ENCODE measurements at places on chromosomes 3 and 15. TPM values are rescaled to one million over a fixed set of nuclear protein-coding genes. Genes with fewer than 3 reads are reported as not detected.

GRCh38 chr15:28984421-28985315 is 98.9 kb downstream of the APBA2 start:
- H3K4me1 ChIP-seq, result no peaks in the 10 kb centered on the region
- no peak overlapping the region for H3K27ac ChIP-seq
- no peaks in the 10 kb centered on the region for H3K36me3 ChIP-seq
- H3K4me3 ChIP-seq, result no peak overlapping the region
- DNase-seq, result peak; percentile 17

DNA sequence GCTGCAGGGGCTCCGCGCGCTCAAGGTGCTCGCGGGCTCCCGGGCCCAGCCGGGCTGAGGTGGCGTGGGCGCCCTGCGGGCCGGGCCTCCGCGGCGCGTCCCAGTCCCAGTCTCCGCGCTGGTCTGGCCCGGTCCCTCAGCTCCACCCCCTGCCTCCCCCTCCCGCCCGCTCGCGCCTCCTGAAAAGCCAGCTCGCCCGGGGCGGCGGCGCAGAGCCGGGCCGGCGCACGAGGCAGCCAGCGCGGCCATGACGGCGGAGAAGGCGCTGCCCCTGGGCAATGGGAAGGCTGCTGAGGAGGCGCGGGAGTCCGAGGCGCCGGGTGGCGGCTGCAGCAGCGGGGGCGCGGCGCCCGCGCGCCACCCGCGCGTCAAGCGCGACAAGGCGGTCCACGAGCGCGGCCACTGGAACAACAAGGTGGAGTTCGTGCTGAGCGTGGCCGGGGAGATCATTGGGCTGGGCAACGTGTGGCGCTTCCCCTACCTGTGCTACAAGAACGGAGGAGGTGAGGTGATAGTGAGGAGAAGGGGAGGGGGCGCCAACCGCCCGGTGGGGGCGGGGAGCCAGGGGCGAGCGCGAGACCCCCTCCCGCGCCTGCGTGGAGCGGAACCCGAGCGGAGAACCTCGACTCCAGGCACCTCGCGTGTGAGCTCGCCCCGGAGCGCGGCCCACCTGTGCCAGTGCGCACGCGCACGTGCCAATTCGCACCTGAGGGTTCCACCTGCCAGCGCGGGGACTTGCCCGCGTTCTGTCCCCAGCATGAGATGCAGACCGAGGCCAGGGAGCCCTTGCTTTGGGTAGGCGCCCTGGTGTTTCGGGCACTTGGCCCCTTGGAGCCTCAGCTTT is at the start of gene SLC6A11:
Gene SLC6A11, plus strand, starts transcription at position 210 of the 844 bp plus-strand sequence. Its CDS starts 38 bp downstream, at position 248.
- H3K4me3 ChIP-seq, result peak within 1 kb of the TSS; percentile 52
- no peaks in the 10 kb centered on the region for H3K36me3 ChIP-seq
- no peak within 1 kb of the TSS for H3K27ac ChIP-seq
- H3K4me1 ChIP-seq, result peaks cover 4% of the 10 kb centered on the region
- DNase-seq, result no peak

DNA sequence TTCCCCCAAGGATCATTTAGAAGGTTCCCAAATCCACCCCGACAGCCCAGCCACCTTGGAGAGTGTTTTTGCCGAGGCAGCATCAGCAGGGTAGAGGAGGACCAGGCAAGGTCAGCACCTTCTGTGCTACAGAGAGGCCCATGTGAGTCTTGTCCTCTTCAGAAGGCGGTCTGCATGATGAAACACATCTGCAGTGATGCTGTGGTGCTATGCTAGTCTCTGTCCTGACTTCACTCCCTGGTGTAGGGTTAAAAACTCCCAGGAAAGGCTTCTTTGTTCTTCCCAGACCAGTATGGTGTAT is 87.9 kb downstream of the ITPR1 start:
- DNase-seq, result no peak
- H3K4me1 ChIP-seq, result no peaks in the 10 kb centered on the region
- H3K4me3 ChIP-seq, result no peak overlapping the region
- no peaks in the 10 kb centered on the region for H3K36me3 ChIP-seq
- H3K27ac ChIP-seq, result peak overlapping the region; percentile 56

GRCh38 chr15:43872416-43873020 is 45.7 kb downstream of the WDR76 start:
- H3K4me1 ChIP-seq, result no peaks in the 10 kb centered on the region
- no peaks in the 10 kb centered on the region for H3K27me3 ChIP-seq
- DNase-seq, result no peak
- no peak overlapping the region for H3K4me3 ChIP-seq

GRCh38 chr3:120202363-120202762 is 82.7 kb downstream of the GPR156 start:
- H3K4me3 ChIP-seq, result no peak overlapping the region
- no peaks in the 10 kb centered on the region for H3K27me3 ChIP-seq
- no peaks in the 10 kb centered on the region for H3K36me3 ChIP-seq
- H3K27ac ChIP-seq, result no peak overlapping the region

DNA sequence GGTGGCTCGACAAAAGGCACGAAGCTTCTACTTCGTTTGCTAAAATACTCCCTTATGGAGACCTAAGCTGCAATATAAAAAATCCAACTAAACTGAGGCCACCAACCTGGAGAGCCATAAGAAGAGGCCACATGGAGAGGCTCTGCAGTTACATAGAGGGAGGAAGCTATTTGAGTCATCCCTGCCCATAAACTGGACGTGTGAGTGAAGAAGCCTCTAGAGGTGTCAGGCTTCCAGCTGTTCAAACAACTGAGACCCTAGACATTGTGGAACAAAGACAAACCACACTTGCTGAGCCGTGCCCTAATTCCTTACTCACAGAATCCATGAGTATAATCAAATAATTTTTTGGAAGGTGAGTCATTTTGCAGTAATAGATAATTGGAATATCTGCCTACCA is 50.2 kb upstream of the GMNC start:
- no peaks in the 10 kb centered on the region for H3K4me1 ChIP-seq
- no peak overlapping the region for H3K4me3 ChIP-seq
- H3K36me3 ChIP-seq, result no peaks in the 10 kb centered on the region
- H3K27me3 ChIP-seq, result no peaks in the 10 kb centered on the region
- DNase-seq, result no peak

- H3K27me3 ChIP-seq, result no peaks in the 10 kb centered on the region
- H3K27ac ChIP-seq, result no peak overlapping the region
- DNase-seq, result no peak
- no peaks in the 10 kb centered on the region for H3K36me3 ChIP-seq
- no peaks in the 10 kb centered on the region for H3K4me1 ChIP-seq
- H3K4me3 ChIP-seq, result no peak overlapping the region
Observed at GRCh38 chr3:132164469-132165092, 129.8 kb upstream of the CPNE4 start.

- no peaks in the 10 kb centered on the region for H3K27me3 ChIP-seq
- H3K4me3 ChIP-seq, result no peak overlapping the region
- peak; percentile 75 for DNase-seq
Observed at GRCh38 chr15:90191794-90192509, 9.2 kb upstream of the SEMA4B start.

DNA sequence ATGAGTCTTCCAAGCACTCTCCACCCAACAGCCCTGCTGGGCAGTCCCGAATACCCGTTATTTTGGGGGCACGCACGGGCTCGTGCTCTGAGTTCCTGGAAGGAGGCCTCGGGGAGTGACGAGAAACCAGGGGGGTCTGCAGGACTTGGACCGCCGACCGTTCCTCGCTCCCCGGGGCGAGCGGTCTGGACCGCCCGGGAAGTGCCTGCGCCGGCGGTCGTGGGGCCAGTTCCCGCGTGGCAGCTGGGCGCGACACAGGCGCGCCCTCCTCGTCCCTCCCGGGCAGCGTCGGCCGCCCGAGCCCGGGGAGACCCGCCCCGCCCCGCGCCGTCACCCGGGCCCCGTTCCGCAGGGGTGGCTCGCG is 387 bp downstream of the GNB4 start:
- H3K27ac ChIP-seq, result peak overlapping the region; percentile 97
- peak overlapping the region; percentile 72 for H3K4me3 ChIP-seq
- no peaks in the 10 kb centered on the region for H3K27me3 ChIP-seq
- no peaks in the 10 kb centered on the region for H3K36me3 ChIP-seq
- no peak for DNase-seq

DNA sequence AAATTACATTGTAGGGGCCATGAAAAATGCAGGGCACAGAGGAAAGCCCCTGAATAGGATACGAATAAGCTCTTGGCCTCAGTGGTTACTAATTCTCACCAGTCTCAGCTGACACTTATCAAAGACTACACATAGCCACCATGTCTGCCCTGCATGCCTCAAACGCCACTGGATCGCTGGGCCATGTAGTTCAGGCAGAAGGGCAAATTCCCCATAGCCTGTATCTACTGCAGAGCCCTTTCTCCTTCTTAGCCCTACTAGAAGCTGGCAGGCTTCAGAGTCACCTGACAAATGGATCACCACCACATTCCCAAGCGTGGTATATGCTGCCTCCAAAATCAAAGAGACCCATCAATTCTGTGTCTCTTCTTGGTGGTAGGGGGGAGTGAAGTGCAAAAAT is 177.4 kb downstream of the MINAR1 start:
- H3K27me3 ChIP-seq, result no peaks in the 10 kb centered on the region
- no peak for DNase-seq
- no peaks in the 10 kb centered on the region for H3K36me3 ChIP-seq
- H3K27ac ChIP-seq, result no peak overlapping the region

DNA sequence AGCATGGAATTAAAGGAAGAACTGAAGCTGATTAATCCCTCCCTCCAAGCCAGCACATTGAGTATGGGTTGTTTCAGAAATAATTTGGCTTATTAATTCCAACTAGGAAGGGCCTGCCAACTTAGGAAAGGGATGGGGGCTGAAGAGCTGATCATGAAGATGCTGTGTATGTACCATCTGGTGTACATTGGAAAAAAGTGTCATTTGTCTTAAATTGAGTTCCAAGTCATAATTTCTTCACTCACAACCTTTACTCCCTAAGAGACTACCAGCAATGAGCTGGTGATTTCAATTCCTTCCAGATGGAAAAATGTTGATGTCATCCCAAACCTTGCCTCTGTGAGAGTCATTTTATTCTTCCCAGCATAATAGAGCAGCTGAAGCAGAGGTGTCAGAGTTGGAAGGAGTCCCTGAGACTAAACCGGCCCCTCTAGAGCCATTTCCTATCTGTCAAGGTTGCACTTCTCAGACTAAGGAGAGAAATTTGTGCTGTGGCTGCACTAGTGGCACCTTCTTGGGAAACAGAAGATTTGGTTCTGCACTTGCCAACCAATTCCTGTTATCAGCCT is 79.4 kb downstream of the GTPBP8 start:
- H3K36me3 ChIP-seq, result no peaks in the 10 kb centered on the region
- no peak for DNase-seq
- H3K4me3 ChIP-seq, result no peak overlapping the region

DNA sequence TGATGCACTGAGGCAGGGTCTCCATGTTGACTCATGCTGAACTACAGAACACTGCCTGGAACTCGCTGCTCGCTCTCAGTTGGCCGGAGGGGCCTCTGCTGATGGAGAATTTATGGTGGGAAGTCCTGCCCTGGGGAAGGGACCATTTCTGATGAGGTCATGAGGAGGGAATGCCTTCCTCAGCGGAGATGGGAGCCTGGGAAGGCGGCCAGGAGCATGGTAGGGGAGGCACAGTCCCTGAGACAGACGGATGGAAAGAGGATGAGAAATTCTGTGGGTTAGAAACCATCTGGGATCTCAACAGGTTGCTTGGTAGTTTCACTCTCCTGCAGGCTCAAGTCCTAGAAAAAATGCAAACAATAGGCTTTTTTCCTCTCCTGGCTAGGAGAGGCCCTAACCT is 56.8 kb upstream of the TPM1 start:
- H3K4me3 ChIP-seq, result no peak overlapping the region
- no peaks in the 10 kb centered on the region for H3K36me3 ChIP-seq
- H3K27ac ChIP-seq, result no peak overlapping the region
- DNase-seq, result no peak
- H3K27me3 ChIP-seq, result no peaks in the 10 kb centered on the region

GRCh38 chr3:133930341-133930933 is 34.8 kb upstream of the RAB6B start:
- no peaks in the 10 kb centered on the region for H3K27me3 ChIP-seq

DNA sequence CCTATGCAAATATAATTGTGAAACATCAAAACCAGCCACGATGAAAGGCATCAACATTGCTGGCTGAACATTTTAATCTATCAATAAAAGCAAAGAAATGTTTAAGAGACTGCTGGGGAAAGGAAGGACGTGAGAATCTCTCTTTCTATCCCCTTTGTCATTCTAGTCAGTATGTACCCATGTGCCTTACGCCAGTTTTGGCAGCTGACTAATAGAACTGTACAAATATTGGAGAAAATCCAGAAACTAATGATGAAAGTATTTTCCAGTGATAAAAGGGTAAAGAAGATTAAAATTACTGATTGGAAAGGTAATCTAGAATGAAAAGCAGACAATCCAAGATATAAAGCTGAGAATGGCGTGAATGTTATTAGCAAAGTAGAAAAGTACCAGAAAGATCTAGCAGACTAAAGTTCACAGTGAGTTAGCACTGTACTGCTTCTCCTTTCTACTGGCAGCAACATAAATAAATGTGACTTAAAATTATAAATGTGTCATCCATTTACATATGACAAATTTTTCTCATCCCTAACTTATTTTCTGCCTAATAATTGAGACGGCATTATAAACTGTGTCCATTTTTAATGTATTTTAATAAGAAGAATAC is 401.9 kb upstream of the CNTN4 start:
- H3K27ac ChIP-seq, result no peak overlapping the region
- no peak for DNase-seq
- H3K4me1 ChIP-seq, result no peaks in the 10 kb centered on the region
- H3K27me3 ChIP-seq, result no peaks in the 10 kb centered on the region
- no peak overlapping the region for H3K4me3 ChIP-seq
- no peaks in the 10 kb centered on the region for H3K36me3 ChIP-seq

GRCh38 chr3:17765819-17766472 is 23.5 kb upstream of the TBC1D5 start:
- H3K27me3 ChIP-seq, result no peaks in the 10 kb centered on the region
- DNase-seq, result no peak
- no peaks in the 10 kb centered on the region for H3K36me3 ChIP-seq
- no peaks in the 10 kb centered on the region for H3K4me1 ChIP-seq

DNA sequence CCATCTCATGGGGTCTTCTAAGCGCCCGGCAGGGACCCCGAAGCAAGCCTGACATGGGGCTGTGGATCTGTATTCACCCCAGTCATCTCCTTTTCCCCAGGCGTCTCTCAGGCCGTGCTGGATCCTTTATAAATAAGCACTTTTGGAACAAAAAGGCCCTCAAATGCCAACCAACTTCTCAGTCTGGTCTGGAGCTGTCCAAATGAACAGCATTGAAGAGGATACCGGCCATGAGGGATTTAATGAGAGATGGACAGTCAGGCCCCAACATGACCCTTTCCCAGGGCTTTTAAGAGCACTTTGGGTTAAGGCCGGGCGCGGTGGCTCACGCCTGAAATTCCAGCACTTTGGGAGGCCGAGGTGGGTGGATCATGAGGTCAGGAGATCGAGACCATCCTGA is 89.2 kb upstream of the SPATA12 start:
- DNase-seq, result no peak
- H3K36me3 ChIP-seq, result no peaks in the 10 kb centered on the region
- no peaks in the 10 kb centered on the region for H3K27me3 ChIP-seq
- H3K4me3 ChIP-seq, result no peak overlapping the region
- no peak overlapping the region for H3K27ac ChIP-seq

GRCh38 chr3:70766301-70766700 is 453.9 kb upstream of the MDFIC2 start:
- H3K27ac ChIP-seq, result no peak overlapping the region
- H3K4me3 ChIP-seq, result no peak overlapping the region
- H3K4me1 ChIP-seq, result no peaks in the 10 kb centered on the region
- H3K27me3 ChIP-seq, result no peaks in the 10 kb centered on the region
- no peak for DNase-seq

CAMKV gene
- 1.5 TPM for total RNA-seq

EFHB gene
- not detected for total RNA-seq

ROPN1 gene
- not detected for total RNA-seq

GASK1A gene
- total RNA-seq, result 20.5 TPM

MANF gene
- 34.2 TPM for total RNA-seq

TUSC7 gene
- not detected for total RNA-seq

SOX14 gene
- not detected for total RNA-seq

PDCD7 gene
- 26.7 TPM for total RNA-seq

TUBGCP5 gene
- total RNA-seq, result 27.5 TPM

SYNPR gene
- not detected for total RNA-seq

AQP9 gene
- 1.3 TPM for total RNA-seq

RASGRP1 gene
- total RNA-seq, result 0.96 TPM

All from breast epithelium (tissue), 4 donors.